ENCODE measurements at places on chromosomes 1 and 21. TPM values are rescaled to one million over a fixed set of nuclear protein-coding genes. Genes with fewer than 3 reads are reported as not detected.

- DNase-seq = no peak
Measured at GRCh38 chr21:32173121-32173724, 105.6 kb downstream of the MIS18A start.

DNA sequence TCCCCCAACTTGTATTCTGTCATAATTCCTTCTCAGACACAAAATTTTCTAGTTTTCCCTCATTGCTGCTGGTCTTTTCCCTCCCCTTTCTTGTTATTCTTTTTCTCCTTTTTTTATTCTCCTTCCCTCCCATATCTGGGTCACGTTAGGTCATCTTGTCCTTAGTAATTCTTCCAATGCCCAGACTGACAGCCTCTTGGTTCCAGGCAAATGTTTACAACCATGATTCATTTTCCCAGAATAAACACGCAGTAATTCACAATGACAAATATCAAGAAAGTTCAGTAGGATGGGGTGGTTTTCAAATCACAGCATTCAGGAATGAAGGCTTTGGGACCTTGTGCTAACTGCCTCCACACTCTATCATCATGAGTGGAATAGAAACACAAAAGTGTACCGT, 25.2 kb downstream of the NHLH2 start:
- DNase-seq = no peak

GRCh38 chr1:51345300-51345687, 14.9 kb upstream of the TTC39A start:
- DNase-seq = no peak

- no peak for DNase-seq
Measured at GRCh38 chr1:173287785-173288184, 80.7 kb upstream of the TNFSF4 start.

- DNase-seq = no peak
Measured at GRCh38 chr1:76657623-76658022, 209.7 kb upstream of the ST6GALNAC5 start.

GRCh38 chr1:194300340-194300739, 1113.9 kb upstream of the B3GALT2 start:
- DNase-seq = no peak

Gene MAB21L3
- total RNA-seq = 1.8 TPM

- no peak for DNase-seq
Measured at GRCh38 chr1:165350840-165351239, 5.7 kb downstream of the LMX1A start.

DNA sequence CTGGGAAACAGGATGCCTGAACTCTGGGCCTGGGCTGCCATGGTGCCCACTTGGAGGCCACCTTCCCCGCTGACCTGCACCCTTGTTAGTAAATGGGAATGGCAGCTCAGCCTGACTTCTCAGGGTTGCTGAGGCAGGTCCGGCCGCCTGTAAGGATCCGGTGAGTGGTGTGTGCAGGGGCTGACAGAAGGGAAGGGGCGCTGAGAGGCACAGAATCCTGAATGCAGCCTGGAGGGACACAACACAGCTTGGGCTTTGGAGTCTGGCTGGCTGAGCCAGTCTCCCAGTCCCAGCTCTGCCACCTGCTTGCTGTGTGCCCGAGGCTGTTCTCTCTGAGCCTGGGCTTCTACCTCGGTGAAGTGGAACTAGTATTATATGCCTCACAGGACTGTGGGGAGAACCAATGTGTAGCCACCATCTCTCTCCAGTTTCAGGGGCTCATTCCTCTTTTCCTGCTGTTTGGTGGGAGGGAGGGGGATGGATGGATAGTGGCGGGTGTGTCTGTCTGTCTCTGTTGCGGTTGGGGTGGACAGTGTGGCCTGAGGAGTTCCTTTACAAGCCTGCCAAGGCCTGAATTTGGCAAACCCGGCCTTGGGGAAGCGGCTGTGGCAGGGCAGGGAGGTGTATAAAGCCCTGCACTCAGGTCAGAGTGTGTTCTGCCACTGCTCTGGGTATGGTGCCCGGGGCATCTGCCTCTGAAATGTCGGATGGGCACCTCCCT, 18.0 kb downstream of the ADORA1 start:
- DNase-seq = no peak

Gene MATN1
- total RNA-seq = not detected

DNA sequence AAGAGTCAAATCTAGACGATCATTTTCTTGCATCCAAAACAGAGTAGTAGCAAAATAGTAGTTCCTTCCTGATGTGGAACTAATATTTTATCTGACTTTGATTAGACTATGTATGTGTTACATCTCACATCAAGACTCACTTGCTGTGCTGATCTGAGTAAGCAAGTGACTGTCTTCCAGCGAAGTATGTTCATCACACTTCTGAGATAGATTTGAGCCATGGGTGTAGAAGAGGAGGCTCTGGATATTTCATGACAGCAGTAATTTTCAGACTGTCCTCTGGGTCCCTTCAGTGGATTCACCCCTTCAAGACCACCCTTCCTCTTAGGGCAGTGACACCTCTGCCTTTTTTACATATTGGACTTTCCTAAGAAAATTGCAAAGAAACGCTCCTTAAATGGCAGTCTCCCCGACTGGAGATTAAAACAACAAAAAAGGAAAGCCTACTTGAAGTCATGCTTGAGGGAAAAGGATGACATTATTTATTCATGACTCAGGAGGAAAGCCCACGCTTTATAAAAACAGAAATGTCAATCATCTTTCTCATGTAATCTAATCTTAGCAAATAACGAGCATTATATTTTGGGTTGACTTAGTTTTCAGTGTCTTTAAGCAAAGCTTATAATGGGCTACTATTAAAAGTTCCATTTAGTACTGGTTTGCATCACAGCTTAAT, 22.8 kb downstream of the ATP1B1 start:
- DNase-seq = no peak

GRCh38 chr1:21149855-21150432, 26.8 kb downstream of the EIF4G3 start:
- no peak for DNase-seq

DNA sequence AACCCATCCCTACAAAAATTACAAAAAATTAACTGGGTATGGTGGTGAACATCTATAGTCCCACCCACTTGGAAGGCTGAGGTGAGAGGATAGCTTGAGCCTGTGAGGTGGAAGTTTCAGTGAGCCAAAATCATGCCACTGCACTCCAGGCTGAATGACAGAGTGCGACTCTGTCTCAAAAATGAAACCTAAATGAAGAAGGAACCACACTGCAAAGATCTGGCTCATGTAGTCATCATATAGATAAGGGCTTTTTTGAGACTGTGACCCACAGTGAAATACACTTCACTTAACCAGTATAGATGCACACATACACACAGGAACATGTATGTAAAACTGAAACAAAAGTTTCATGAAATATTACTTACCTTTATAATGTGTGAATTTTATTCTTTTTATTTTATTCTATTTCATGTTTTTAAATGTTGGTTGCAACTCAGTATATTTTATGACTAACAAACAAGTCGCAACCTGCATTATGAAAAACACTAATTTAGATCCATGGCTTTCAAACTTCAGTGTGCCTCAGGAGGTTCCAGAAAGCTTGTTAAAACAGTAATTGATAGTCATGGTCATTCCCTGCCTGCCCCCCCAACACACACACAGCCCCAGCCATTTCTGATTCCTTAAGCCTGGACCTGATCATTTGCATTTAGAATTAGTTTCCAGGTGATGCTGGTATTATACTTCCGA, 189.5 kb downstream of the PATJ start:
- no peak for DNase-seq

DNA sequence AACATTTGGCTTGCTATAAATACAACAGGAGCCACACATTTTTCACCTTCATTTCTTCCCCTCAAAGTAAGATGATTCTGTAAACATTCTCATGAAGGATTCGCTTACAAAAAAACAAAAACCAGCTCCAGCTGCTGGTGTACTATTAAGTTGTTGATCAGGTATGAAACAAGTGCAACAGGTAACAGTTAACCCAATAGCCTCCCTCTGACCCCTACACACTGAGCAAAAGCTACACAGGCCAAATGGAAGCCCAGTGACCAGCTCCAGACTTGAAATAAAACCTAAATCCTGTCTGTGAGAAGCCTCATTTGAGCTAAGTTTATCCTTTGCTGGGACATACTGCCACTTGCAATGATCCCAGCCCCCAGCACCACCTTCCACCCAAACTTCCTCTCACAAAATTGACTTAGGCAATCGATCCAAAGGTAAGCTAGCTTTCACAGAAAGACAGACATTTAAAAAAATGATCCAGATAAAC, 991 bp downstream of the TIAM1 start:
- DNase-seq = no peak

Gene ZNF683
- total RNA-seq = not detected

- no peak for DNase-seq
Measured at GRCh38 chr21:38766987-38767722, 38.6 kb upstream of the ETS2 start.

- no peak for DNase-seq
Measured at GRCh38 chr1:24344090-24344742, 25.1 kb downstream of the GRHL3 start.

GRCh38 chr1:44174630-44175029, 33.2 kb upstream of the KLF18 start:
- DNase-seq = no peak

GRCh38 chr1:66368261-66368660, 165.7 kb upstream of the SGIP1 start:
- no peak for DNase-seq

DNA sequence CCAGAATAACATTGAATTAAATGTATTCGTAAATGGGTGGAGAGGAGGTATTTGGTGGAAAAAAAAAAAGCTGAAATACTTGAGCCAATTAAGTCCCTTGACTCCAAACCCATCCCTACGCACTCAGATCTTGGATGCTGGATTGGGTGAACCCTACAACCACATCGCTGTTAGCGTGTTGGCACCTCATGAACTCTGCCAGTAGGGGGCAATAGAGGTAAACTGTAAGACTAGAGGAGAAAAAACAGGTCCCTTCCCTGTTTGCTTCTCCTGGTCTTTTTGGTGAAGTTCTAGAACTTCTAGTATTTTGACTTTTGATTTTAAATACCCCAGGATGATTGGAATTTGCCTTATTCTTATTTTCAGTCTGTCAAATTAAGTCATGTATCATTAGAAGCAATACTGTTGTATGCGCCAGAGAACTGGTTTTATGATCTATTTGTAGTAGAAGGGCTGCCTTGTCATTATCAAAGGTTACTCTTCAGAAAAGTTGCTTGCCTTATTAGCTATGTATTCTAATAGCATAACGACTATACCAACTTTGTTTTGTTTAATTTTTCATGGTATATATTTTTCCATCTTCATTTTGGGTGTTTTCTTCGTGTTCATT, 1.9 kb upstream of the OR13G1 start:
- DNase-seq = peak; percentile 13

DNA sequence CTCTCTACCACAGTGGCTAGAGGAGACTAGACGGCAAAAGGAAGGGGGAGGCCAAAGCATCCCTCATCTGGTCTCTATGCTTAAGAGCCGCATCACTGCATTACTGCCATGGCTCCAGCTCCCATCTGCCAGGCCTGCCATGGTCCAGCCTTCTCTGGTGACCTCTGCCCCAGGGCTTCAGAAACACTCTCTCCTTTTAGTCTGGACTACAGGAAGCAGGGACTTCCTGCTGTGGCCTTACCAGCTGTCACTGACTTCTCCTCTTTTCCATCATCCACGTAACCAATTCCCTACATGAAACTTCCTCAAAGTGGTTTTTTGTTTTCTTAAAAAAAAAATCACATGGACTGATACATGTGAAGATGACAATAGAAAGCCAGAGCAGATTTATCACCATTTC, 323.1 kb upstream of the NFIA start:
- DNase-seq = peak; percentile 4

Gene NRIP1
- 43.7 TPM for total RNA-seq

Gene TSPEAR
- not detected for total RNA-seq

GRCh38 chr1:109490029-109490933, 3.6 kb upstream of the CYB561D1 start:
- peak; percentile 75 for DNase-seq

Gene ARL8A
- total RNA-seq = 46.5 TPM

GRCh38 chr1:198598796-198599321, 40.0 kb upstream of the PTPRC start:
- DNase-seq = no peak

- no peak for DNase-seq
Measured at GRCh38 chr1:19643602-19644394, at the start of gene NBL1. NBL1 (plus strand) TSS chr1:19644311; CDS start chr1:19655031, 10,720 bp downstream.

DNA sequence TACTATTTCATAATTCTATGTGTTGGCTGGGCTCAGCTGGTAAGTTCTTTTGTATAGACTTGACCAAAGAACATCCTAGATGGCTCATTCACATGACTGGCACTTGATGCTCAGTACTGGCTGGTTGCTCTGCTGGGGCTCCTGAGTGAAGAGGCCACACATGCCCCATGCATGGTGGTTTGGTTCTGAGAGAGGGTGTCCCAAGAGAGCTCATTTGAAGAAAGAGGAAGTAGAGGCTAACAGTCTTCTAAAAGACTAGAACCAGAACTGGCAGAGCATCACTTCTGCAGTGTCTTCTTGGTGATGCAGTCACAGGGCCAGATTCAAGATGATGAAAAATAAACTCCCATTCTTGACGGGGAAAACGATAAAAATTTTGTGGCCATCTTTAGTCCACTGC, 5.2 kb upstream of the BACH1 start:
- no peak for DNase-seq

DNA sequence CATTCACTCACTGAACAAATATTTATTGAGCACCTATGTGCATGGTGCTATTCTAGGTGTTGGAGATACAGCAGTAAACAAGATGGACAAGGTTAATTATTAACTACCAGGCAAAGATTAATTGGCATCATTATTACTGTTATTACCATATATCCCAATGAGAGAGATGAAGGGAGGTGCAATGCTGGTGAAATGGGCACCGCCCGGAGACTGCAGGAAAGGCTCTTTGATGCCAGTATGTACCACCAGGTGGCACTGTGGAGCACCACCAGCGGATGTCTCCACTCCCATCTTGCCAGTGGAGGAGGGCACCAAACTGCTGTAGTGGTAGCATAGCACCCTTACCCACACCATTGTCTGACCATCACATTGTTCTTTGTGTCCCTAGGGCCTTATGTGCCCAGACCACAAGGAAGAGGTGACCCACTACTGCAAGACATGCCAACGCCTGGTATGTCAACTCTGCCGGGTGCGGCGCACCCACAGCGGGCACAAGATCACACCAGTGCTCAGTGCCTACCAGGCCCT, 3.0 kb downstream of the TRIM46 start:
- DNase-seq = peak; percentile 77

Gene AK5
- total RNA-seq = not detected

Gene IL23R
- total RNA-seq = 2.3 TPM

- no peak for DNase-seq
Measured at GRCh38 chr1:214854126-214854875, 228.2 kb upstream of the KCNK2 start.

DNA sequence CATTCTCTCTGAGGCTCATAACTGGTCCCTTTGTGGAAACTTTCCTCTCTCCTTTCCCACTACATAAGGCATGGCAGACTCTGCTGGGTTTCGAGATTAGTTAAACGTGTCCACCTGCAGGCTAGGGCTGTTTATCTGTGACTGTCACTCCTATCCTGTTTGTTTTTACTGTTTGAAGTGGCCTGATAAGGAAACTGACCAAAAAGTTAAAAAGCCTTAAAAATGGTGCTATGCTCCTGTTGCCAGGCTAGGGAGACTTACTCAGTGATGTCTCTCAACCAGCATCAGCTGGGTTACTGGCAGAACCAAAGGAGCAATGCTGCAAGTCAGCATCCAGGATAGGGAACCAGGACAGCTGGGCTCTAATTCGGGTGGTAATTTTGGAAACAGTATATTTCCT, 3.9 kb downstream of the PIGV start:
- no peak for DNase-seq

- DNase-seq = no peak
Measured at GRCh38 chr1:169150641-169151337, 44.3 kb downstream of the ATP1B1 start.
